ENCODE measurements at places on chromosomes 16 and 17. TPM values are rescaled to one million over a fixed set of nuclear protein-coding genes. Genes with fewer than 3 reads are reported as not detected.
A peak's percentile ranks its signal among the peaks of the same experiment; 100 is the strongest.

DNA sequence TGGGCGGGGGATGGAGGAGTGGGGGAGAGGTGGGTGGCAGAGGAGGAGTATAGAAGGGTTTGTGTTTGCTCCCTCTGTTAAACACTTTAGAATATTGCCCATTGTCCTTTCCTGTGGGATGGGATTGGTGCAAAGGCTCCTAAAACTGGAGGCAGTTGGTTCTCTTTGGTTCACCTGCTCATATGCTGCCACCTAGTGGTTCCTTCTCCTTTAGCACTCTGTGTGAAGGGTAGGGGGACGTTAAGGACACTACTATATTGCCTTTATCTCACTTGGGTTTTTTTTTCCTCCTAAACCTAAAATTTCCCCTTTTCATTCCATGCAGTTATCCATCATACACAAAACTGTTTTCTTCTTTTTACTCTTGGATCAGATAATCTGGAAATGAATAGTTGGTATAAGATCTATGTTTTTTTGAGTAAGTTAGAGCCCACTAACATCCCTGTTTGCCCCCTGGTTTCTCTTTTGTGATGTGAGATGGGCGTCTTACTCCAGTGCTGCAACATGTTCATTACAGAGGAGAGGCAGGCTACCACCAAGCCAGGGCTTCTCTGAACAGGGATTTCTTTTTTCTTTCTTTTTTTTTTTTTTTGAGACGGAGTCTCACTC lies 23.8 kb downstream of the SNX11 start:
- DNase-seq, result peak; percentile 74

GRCh38 chr17:43648916-43649315 lies 12.8 kb downstream of the MEOX1 start:
- DNase-seq, result no peak

- peak; percentile 59 for DNase-seq
Observed at GRCh38 chr16:7246578-7246977, 86.1 kb upstream of the RBFOX1 start.

The GCGR gene
- 0.04 TPM for total RNA-seq

The ITGB3 gene
- total RNA-seq, result 28.9 TPM

- peak; percentile 80 for DNase-seq
Observed at GRCh38 chr16:65105171-65105570, 16.7 kb downstream of the CDH11 start.

GRCh38 chr17:3029213-3029913 lies 34.0 kb downstream of the OR1D5 start:
- DNase-seq, result no peak

GRCh38 chr17:48843187-48843900 lies 12.5 kb downstream of the CALCOCO2 start:
- DNase-seq, result peak; percentile 17

All from SJCRH30 (cell line).